ENCODE measurements at places on chromosomes 7 and 10. TPM values are rescaled to one million over a fixed set of nuclear protein-coding genes. Genes with fewer than 3 reads are reported as not detected.

Gene ADAM22
- 0.31 TPM for total RNA-seq

Gene GPR26
- not detected for total RNA-seq

Gene AGK
- total RNA-seq, result 15.8 TPM

DNA sequence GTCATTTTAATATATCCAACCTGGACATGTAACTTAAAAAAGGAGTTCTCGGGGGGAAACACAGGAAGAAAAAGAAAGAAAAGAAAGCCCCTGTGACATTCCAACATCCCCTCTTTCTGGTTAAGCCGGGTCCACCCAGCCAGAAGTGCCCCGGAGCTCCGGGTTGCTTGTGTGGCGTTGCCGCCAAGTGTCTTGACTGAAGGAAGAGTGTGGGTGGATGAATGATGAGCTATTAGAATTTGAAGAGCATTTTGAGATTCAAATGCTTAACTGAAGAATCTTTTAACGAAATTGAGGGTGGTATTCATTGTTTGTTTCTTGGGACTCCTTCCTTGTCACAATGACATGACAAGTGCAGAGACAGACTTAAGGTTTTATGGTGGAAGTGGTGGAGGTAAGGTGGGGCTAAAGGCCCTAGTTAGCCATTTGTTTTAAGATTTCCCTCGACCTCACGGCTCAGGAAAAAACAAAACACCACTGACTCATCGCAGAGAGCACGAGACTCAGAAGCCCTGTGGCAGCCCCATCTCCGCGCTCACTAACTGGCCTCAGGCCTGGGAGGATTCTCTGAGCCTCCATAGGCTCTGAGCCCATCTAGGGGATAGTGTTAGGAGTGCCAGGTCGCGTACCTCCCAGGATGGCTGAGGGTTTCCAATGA lies 1.8 kb upstream of the GLI3 start:
- H3K4me3 ChIP-seq, result no peak overlapping the region
- peaks cover 9% of the 10 kb centered on the region for H3K4me1 ChIP-seq
- peak overlapping the region; percentile 78 for H3K27ac ChIP-seq
- no peaks in the 10 kb centered on the region for H3K27me3 ChIP-seq
- H3K36me3 ChIP-seq, result no peaks in the 10 kb centered on the region

GRCh38 chr7:40470817-40471216 lies 336.0 kb downstream of the SUGCT start:
- H3K27me3 ChIP-seq, result no peaks in the 10 kb centered on the region
- no peak for DNase-seq
- no peak overlapping the region for H3K4me3 ChIP-seq
- no peaks in the 10 kb centered on the region for H3K4me1 ChIP-seq
- no peak overlapping the region for H3K27ac ChIP-seq
- no peaks in the 10 kb centered on the region for H3K36me3 ChIP-seq

- H3K27me3 ChIP-seq, result no peaks in the 10 kb centered on the region
- no peaks in the 10 kb centered on the region for H3K4me1 ChIP-seq
- H3K4me3 ChIP-seq, result no peak overlapping the region
- no peak overlapping the region for H3K27ac ChIP-seq
- no peak for DNase-seq
These were observed 22.5 kb downstream of the ST8SIA6 start for GRCh38 chr10:17431871-17432311.

DNA sequence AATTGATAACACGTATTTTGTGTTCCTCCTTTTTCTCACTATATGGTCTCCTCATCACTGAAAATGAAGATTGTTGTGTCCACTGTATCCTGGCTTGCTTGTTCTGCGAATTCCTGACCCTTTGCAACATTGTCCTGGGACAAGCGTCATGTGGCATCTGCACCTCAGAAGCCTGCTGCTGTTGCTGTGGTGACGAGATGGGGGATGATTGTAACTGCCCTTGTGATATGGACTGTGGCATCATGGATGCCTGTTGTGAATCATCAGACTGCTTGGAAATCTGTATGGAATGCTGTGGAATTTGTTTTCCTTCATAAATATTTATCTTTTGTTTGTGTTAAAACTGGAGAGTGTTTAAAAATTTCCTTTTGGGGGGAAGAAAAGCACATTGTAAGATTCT lies 93.7 kb downstream of the MDFIC start:
- H3K36me3 ChIP-seq, result no peaks in the 10 kb centered on the region
- peaks cover 4% of the 10 kb centered on the region for H3K4me1 ChIP-seq
- H3K27me3 ChIP-seq, result no peaks in the 10 kb centered on the region
- no peak overlapping the region for H3K27ac ChIP-seq

DNA sequence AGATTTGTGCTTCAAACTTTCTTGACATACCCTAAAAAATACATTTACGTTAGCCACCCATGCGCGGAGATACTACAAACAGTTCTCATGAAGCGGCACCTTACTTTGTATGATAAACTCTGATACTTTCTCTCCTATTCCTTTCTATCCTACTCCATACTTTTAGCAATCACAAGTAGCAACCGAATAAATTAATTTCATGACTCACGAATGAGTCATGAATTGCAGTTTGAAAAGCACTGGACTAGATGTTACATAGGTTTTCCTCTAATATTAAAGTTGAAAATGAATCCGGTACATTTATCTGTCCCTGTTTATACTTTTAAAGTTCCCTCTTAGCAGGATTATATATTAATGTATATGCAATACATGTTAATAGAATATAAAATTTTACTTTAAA lies 67.6 kb downstream of the CUBN start:
- no peak for DNase-seq
- H3K27me3 ChIP-seq, result no peaks in the 10 kb centered on the region
- peak overlapping the region; percentile 35 for H3K27ac ChIP-seq
- H3K4me1 ChIP-seq, result peaks cover 5% of the 10 kb centered on the region

DNA sequence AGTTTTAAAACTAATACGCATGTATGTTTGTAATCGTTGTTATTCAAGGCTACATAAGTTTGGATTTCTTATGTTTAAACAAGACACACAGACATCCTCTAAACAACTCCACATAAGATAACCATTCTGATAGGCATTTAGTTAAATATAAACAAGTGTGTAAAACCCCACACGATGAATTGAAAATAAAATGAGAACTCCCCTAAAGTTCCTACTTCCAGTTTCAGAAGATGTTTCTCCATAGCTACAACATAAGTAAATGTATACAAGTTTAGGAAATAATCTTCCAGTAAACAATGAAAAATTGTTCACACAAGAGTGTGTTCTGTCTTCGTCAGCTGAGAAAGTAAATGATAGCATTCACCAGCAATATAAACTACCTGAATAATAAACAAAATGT lies 246.8 kb downstream of the RNLS start:
- no peaks in the 10 kb centered on the region for H3K27me3 ChIP-seq
- H3K4me1 ChIP-seq, result no peaks in the 10 kb centered on the region
- no peaks in the 10 kb centered on the region for H3K36me3 ChIP-seq
- no peak overlapping the region for H3K27ac ChIP-seq
- no peak for DNase-seq
- H3K4me3 ChIP-seq, result no peak overlapping the region

GRCh38 chr7:149216402-149216801 lies 21.1 kb downstream of the ZNF282 start:
- H3K4me3 ChIP-seq, result no peak overlapping the region
- no peak for DNase-seq
- peaks cover 4% of the 10 kb centered on the region for H3K36me3 ChIP-seq
- H3K27me3 ChIP-seq, result no peaks in the 10 kb centered on the region
- no peaks in the 10 kb centered on the region for H3K4me1 ChIP-seq

All from gastrocnemius medialis (tissue), 4 donors.